ENCODE measurements at places on chromosomes 2 and 18. TPM values are rescaled to one million over a fixed set of nuclear protein-coding genes. Genes with fewer than 3 reads are reported as not detected.

Gene IL36RN
- not detected for total RNA-seq

Gene PRPF40A
- 115 TPM for total RNA-seq

Gene NABP1
- total RNA-seq: 1.00 TPM

Gene CNTNAP5
- not detected for total RNA-seq

Gene AKAIN1
- total RNA-seq: not detected

Gene SKOR2
- not detected for total RNA-seq

Gene ABCB11
- 4.8 TPM for total RNA-seq

Gene MLPH
- 59.7 TPM for total RNA-seq

Gene TMEM37
- 18.7 TPM for total RNA-seq

Gene FAM161A
- total RNA-seq: 0.96 TPM

Gene ZCCHC2
- 36.6 TPM for total RNA-seq

DNA sequence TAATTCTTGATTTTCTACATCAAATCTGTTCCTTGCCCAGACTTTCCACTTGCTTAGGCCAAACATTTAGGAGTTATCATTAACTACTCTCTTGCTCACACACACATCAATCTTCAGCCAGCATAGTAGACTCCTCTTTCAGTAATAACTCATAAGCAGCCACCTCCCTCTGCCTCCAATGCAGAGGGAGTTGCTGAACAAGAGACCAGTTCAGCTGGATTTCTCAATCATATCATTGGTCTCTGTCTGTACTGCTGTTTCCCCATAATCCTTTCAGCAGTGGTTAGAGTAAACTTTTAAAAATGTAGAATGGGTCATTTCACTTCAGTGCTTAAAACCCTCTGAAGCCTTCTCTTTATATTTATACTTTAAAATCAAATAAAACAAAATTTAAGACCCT lies 112.9 kb downstream of the SLC39A10 start:
- no peak for DNase-seq

GRCh38 chr2:53752385-53752784 lies 15.2 kb upstream of the CHAC2 start:
- no peak for DNase-seq

DNA sequence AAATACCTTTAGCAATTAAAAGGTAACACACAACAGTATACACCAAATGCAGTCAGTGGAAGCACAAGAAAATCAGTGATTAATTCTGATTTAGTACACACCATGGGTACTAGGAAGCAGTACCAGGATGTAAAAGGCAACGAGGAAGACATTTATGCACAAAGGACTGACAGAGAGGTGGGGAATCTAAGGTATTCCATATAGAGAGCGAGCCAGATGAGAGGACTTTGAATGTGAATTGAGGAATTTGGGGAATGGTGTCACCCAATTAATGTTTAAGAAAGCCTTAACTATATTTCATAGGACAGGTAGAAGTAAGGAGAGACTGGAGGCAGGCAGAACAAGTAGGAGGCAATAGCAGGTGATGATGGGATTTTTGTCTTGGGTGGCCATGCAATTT lies 11.7 kb downstream of the CPS1 start:
- no peak for DNase-seq

GRCh38 chr2:133835821-133836619 lies 267.8 kb upstream of the NCKAP5 start:
- DNase-seq: no peak

DNA sequence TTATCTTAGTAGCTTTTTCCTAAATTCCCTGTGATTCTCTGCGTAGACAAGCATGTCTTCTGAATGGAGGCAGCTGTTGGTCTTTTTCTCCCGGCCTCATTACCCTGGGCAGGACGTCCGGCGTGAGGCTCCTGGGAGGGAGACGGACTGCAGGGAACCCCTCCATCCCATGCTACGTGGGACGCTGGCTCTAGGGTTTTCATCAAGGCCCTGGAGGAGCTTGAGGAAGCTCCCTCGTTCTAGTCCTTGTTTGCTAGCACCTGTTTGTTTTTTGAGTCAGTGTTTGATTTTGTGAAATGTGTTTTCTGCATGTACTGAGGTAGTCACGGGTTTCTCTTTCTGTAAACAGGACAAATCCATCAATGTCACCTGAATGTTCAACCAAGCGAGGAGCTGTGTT lies 99.3 kb upstream of the TMEM18 start:
- no peak for DNase-seq

DNA sequence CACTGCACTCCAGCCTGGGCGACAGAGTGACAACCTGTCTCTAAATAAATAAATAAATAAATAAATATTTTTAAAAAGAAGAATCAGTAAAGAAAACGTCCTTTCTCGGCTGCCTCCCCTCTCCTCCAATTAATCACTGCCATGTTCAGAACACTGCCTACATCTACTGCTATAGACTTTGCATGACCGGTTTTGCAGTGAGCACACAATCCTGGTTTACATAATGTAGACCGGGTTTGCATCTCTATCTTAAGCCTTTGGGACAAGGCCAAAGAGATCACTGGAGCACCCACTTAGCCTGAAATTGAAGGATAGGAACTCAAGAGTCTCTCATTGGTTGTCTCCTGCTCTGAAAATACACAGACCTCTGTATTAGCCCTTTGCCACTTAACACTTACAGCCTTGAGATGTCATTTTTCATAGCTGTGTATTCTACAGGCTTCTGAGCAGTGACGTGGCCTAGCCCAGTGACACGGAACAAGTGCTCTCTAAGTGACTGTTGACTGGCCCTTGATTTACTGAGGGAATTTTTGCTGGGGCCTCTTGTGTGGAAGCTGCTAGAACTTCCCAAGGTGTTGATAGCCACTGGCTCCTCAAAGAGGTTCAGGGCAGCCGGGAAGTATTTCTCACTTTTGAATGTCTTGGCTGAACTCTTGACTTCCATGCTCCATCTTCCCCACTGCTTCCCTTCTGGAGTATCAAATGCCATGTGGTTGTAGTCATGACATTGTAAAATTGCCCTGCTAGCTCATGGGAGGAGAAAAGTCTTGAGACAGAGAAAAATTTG lies 45.3 kb upstream of the CCBE1 start:
- DNase-seq: no peak

DNA sequence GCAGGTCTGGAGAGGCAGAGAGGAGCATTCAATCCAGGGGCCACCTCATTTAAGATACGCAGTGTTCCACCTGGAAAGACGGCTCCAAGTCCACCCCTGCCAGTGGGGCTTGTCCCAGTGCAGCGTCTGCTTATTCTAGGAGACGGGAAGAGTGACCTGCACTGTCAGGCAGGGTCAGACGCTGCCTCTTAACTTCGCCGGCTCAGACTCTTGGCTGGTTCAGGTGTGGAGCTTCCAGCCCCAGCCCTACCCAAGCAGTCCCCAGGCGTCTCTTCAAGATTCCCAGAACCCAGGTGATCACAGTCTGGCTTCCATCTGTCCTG lies 208.5 kb downstream of the TFCP2L1 start:
- DNase-seq: no peak

GRCh38 chr2:168798076-168798887 lies 4.2 kb upstream of the NOSTRIN start:
- peak; percentile 67 for DNase-seq

DNA sequence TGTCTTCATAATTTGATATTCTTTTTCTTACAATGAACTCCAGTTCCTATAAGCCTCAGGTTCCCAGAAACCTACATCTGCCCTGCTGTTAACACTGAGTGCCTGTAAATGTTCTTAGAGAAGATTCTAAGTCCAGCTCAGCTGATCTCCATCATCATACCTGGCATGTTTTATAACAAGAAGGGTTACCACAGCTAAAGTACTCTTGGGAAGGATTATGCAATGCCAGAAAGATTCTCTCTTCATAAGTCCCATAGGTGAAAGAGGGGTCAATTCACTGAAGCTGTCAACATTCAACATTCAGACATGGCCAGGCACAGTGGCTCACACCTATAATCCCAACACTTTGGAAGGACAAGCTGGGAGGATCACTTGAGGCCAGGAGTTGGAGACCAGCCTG lies 31.3 kb upstream of the PTPN4 start:
- DNase-seq: no peak

GRCh38 chr2:200380833-200381542 lies 74.5 kb downstream of the SPATS2L start:
- DNase-seq: no peak

GRCh38 chr2:128187032-128187654 lies 96.1 kb downstream of the UGGT1 start:
- no peak for DNase-seq

DNA sequence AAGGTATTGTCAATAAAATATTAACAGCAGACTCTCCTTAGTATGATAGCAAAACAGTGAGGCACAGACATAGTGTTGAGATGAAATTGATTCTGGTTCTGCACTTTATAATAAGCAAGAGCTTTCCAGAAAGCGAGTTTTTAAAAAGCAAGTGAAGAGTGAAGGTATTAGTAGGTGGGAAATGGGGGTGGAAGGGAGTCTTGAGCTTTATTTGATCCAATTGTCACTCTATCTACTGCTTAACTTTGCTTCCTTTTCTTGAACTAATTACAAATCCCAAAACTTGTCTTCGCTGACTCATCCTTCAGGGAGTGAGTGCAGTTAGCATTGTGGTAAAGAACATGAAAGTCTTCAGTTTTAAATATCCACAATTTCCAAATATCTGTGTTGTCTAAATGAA lies 120.6 kb upstream of the BOD1L2 start:
- DNase-seq: no peak

DNA sequence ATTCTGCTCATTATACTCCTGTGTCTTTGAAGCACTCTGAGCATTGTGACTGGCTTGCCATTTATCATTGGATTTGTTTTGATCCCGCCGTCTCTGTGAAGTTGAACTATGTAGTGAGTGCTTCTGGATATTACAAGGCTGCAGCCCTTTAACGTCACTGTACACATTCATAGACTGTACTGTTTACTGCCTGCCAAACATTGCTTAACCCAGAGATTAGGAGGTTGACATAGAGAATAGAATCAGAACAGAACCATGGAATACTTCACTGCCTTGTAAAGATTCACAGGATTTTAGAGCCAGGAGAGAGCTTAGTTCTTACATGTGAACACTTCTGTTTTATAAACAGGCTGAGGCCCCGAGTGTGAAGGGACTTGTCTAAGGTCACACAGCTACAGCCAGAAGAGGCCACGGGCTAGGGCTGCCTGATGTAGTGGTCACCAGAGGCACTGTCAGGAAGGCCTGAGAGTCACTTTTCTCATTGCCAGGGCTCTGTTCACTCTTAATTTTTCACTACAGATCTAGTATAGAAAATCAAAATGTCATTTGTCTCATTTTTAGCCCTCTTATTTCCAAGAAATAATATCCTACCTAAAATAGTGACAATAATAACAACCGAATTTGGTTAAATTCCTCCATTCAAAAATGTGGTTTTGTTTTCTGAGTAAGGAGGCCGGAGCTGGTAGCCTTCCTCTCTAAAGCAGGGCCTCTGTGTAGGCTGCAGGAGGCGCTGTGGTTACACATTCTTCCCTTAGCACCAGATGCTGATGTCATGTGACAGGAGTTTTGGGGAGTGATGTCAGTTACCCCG lies 87.9 kb downstream of the UGGT1 start:
- peak; percentile 75 for DNase-seq

DNA sequence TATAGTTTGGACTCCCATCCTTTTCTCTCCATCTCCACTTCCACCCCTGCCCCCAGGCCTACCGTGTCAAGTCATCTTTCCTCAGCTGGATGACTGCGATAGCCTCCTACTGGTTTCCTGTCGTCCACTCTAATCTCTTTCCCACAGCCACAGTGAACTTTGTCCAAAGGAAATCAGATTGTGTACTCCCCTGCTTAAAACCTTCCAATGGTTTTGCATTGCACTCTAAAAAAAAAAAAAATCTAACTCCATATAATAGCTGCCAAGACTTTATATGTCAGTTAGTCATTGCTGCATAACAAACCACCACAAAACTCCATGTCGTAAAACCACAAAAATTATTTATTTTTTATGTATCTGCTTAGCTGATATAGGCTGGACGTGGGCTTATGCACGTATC lies 160.2 kb upstream of the CCDC68 start:
- no peak for DNase-seq

GRCh38 chr2:12261986-12262680 lies 454.6 kb upstream of the TRIB2 start:
- DNase-seq: no peak

- DNase-seq: no peak
These were observed 139.4 kb downstream of the FAM210A start for GRCh38 chr18:13587001-13587400.

- DNase-seq: peak; percentile 4
These were observed 115.1 kb downstream of the NFATC1 start for GRCh38 chr18:79510731-79511241.

GRCh38 chr2:51650769-51651168 lies 618.8 kb upstream of the NRXN1 start:
- no peak for DNase-seq

GRCh38 chr2:182581196-182581935 lies 134.7 kb upstream of the DNAJC10 start:
- no peak for DNase-seq

- DNase-seq: no peak
These were observed 54.7 kb upstream of the SALL3 start for GRCh38 chr18:78924786-78925540.

GRCh38 chr2:189854940-189855339 lies 70.7 kb downstream of the PMS1 start:
- DNase-seq: no peak

DNA sequence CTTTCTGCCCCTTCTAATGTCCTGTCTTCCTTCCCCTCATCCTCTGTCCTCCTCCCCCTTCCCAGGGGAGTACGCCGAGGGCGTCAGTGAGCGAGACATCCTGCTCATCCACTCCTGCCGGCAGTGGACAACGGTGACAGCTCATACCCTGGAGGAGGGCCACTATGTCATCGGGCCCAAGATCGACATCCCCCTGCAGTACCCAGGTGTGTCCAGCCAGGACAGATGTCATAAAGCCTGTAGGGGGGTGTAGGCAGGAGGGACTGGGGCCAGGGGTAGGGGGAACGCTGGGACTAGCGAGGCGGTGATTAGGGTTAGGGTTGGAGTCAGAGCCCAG lies 3.4 kb downstream of the GAREM2 start:
- DNase-seq: no peak

DNA sequence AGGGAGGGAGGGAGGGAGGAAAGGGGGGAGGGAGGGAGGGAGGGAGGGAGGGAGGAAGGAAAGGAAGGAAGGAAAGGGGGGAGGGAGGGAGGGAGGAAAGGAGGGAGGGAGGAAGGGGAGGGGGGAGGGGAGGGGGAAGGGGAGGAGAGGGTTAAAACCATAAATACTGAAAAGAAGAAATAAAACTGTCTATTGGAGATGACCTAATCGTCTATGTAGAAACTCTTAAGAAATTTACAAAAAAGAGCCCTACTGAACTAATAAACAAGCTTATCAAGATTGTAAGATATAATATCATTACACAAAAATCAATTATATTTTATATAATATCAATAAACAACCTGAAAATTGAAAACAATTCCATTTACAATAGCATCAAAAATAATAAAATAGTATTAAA lies 32.3 kb upstream of the CTDP1 start:
- no peak for DNase-seq

DNA sequence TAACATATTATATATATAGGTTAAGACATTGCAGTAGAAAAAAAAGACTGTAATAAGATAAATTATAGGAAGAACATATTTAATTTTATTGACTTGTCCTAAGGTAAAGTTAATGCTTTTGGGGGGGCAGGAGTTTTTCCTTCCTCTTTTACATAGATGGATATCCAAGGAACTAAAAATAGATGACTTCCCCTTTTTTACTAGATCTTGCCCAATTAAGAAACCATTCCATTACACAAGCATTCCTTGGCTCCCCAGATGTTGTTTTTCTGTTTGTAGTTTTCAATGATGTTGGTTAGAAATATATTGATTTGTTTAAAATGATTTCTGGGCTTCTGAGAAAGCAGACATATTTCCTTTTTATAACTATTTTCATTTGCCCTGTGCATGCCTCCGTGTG lies 22.4 kb upstream of the PMAIP1 start:
- DNase-seq: no peak

GRCh38 chr2:111071600-111072171 lies 49.0 kb upstream of the BCL2L11 start:
- no peak for DNase-seq

GRCh38 chr2:209688385-209688784 lies 83.2 kb upstream of the UNC80 start:
- no peak for DNase-seq

All from transverse colon (tissue), 4 donors.